M059J (cell line): ENCODE measurements at places on chromosomes 12 and 14.

DNA sequence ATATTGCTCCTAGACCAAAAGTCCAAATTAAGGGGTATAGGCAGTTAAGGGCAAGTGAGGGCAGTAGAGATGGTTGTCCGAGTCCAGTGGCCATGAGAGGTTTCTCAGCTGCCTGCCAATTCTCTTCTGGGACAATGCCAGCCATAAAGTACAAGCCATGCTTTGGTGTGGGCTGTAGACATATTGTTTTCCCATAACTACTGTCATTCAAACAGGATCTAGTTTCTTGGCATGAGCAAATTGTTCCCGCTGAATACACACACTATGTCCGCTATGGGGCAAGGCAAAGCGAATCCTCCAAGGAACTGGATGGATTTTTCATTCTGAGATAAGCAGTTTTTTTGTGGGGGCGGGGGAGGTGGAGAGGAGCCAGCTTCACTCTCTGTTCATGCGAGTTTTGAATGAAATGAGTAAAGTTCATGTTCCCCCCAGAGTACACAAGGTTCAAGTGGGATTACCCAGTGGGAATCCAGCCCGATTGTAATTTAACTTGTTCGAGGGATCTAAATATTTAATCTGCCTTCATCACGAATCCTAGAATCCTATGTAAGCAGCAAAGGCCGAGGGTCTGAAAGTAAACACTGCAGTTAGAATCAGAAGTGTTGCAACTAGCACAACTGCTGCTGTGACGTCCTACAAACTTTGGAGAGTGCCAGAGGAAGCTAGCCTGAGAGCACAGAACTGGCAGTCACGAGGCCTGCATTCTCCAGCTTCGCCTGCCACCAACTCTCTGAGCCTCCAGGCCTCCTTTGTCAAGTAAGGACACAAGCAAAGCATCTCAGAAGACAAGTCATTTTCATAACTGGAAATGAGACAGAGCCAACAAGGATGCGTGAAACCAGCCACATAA lies 137.0 kb downstream of the CRADD start:
- peak; percentile 46 for DNase-seq

DNA sequence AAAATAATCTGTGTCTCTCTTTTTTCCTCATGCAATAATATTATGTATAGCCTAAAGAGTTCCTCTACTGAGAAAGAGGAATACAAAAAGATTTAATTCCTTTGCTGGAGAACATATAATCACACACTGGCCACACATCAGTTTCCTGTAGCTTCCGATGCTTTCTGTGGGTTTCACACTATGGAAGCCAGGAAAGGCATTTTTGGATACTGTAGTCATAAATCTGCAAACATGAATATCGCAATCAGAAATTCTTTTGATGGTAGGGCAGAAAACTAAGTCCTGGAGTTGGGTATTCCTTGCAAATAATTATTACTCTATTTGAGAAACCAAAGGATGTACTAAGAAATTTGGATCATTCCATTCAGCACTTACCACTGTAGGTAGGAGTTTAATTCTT lies 260.0 kb downstream of the ACSS3 start:
- DNase-seq = no peak

- DNase-seq = peak; percentile 15
Observed at GRCh38 chr12:61993734-61994345, 266.4 kb upstream of the USP15 start.

DNA sequence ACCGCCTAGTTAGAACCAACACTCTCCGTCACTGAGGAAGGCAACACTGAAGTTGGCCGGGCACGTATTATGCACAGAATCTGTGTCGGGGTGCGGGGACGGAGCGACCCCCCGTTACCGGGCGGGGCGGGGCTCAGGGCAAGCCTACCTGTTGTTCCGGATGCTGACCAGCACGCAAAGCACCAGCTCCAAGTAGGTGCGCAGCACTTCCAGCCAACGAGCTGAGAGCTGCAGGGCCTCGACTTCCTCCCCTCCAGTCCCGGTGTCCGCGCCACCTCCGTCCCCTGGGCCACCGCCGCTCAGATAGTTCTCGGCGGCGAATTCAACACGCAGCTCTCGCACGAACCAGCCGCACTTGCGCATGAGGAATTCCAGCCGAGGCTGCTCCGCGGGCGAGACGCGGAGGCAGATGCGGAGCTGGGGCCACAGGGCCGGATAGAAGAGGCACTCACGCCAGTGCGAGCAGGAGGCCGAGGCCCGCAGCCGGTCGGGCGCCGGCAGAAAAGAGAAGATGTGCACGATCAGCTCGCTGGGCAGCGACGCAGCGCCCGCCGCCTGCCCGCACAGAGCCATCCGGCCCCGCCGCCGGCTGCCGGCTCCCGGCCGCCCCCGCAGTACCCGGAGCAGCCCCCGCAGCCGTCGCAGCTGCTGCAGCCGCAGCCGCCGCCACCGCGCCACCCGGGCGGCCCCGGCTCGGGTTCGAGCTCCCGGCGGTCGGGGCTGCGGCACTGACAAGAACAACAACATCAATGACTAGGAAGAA lies 636 bp downstream of the FBXO33 start:
- peak; percentile 51 for DNase-seq

GRCh38 chr14:72577521-72577920 lies 316.4 kb downstream of the DPF3 start:
- DNase-seq = no peak
